ENCODE measurements at places on chromosomes 12 and 14.
A peak's percentile ranks its signal among the peaks of the same experiment; 100 is the strongest.

DNA sequence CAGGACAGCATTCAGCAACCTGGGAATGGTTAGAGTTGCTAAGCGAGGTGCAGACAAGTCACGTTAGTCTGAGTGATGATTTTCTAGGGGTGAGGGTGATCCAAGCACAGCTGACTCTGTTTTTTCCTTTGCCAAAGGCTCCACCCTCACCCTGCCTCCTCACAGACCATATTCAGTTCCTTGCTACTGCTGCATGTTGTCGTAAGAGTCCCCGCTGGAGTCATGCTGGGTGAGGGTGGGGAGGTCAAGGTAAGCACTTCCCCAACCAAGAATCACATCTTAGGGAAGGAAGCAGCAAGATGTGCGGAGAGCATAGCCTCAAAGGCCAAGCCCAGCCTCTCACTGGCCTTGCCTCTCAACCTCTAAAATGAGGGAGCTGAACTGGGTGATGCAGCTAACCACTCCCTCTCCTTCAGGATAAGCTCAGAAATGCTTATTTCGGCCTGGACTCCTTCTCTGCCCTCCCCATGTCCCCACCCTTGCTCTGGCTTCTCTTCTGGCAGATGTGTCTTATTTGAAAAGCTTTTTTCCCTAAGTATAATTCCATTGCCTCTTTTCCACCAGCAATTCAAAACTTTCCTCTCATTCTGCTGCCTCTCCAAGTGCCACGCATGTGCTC is 66.9 kb upstream of the ACTN1 start:
- DNase-seq = no peak

GRCh38 chr12:122107261-122107660 is 28.7 kb downstream of the MLXIP start:
- DNase-seq = peak; percentile 50

DNA sequence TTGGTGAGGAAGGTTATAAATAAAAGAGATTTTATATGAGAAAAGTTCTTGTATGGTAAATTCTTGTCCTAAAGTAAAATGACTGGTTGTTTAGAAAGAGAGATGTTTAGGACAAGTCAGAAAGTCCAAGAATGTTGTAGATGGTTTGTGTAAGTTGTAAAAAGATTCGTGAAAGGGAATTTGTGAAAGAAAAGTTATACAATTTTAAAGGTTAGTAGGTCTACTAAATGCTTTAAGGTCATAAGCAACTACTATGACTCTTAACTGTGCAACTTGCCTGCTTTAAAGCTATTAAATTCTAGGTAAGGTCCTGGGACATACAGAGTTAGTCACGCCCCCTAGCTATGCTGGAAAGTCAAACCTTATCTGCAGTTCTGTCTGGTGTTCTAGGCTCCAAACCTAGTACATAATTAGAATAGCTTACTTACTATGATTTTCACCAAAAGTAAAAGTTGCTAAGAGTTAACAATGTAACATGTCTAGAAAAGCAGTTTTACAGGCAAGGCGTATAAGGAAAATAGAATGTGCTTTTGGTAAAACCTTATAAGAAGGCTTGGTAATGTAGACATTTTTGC is 11.2 kb upstream of the DHRS2 start:
- no peak for DNase-seq

DNA sequence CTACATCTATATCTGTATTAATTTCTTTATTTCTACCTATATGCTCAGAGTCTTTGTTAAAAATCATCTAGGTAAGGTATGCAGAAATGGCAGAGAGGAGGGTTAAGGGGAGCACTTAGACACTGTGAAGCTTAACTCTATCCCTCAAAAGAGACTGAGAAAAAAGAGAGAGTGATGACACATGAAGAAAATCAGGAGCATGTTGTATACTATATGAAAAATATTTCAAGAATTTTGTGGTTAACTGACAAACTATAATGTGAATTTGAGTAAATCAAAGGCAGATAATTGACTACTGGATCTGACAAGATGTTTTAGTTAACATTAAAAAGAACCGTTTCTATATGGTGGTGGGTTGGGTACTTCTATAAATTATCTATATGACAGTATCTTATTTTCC is 1814.2 kb upstream of the SEL1L start:
- DNase-seq = no peak

- peak; percentile 79 for DNase-seq
These were observed 286.7 kb downstream of the ZFP36L1 start for GRCh38 chr14:68506021-68506644.

GRCh38 chr14:69443296-69443805 is 41.2 kb upstream of the PLEKHD1 start:
- DNase-seq = no peak

- DNase-seq = no peak
These were observed 113.2 kb upstream of the HIF1A start for GRCh38 chr14:61581955-61582615.

- no peak for DNase-seq
These were observed 54.1 kb upstream of the GNG2 start for GRCh38 chr14:51806026-51807023.

GRCh38 chr12:27622436-27623195 is 73.6 kb upstream of the REP15 start:
- no peak for DNase-seq

- no peak for DNase-seq
These were observed 67.5 kb downstream of the RTN1 start for GRCh38 chr14:59803052-59803540.

- DNase-seq = no peak
These were observed 201.0 kb downstream of the GXYLT1 start for GRCh38 chr12:41943671-41944070.

DNA sequence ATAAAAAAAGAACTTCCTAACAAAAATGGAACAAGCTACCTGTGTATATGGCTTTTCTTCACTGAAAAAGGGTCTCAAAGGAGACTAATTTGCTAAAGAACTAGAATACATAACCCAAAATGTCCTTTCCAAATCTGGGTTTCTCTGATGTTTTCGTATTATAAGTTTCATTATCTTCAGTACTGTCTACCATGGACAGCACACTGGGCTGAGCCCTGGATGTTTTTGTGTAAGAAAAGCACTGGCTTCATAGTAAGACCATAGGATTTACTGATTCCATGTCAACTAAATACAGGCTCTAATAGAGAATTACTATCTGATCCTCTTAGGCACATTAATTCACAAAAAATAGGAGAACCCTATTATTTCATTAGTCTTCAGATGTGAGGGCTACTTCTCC is 94.3 kb upstream of the GPHB5 start:
- no peak for DNase-seq

DNA sequence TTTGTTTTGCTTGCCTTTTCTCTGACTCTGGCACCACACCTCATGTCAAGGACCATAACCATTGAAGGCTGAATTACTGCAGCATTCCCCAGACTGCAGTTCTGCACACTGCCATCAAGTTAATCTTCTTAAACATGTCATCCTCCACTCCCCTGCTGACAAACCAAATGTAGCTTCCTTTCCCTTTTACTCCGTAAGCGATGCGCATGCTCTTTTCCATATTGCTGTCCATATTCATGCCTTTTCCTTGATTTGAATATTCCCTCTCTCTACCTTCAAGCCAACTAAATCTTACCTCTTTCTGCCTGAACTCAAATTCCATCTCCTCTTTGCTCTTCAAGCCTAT is 13.6 kb downstream of the GPX2 start:
- no peak for DNase-seq

- DNase-seq = no peak
These were observed 99.5 kb downstream of the CALM1 start for GRCh38 chr14:90496379-90496778.

- DNase-seq = peak; percentile 84
These were observed 15.6 kb downstream of the ACVRL1 start for GRCh38 chr12:51922762-51923505.

DNA sequence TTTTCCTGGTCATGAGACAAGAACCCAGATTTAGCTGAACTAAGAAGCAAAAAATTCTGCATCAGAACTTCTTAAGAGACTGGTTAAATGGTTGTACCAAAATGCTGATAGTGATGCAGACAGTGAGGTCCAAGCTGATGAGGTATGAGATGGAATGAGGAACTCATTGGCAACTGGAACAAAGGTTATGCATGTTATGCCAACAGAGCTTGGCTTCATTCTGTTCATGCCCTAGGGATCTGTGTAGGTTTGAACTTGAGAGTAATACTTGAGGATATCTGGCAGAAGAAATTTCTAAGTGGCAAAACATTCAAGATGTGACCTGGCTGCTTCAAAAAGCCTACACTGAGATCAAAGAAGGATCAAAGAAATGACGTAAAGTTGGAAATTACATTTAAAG is 398.0 kb downstream of the FSCB start:
- no peak for DNase-seq

DNA sequence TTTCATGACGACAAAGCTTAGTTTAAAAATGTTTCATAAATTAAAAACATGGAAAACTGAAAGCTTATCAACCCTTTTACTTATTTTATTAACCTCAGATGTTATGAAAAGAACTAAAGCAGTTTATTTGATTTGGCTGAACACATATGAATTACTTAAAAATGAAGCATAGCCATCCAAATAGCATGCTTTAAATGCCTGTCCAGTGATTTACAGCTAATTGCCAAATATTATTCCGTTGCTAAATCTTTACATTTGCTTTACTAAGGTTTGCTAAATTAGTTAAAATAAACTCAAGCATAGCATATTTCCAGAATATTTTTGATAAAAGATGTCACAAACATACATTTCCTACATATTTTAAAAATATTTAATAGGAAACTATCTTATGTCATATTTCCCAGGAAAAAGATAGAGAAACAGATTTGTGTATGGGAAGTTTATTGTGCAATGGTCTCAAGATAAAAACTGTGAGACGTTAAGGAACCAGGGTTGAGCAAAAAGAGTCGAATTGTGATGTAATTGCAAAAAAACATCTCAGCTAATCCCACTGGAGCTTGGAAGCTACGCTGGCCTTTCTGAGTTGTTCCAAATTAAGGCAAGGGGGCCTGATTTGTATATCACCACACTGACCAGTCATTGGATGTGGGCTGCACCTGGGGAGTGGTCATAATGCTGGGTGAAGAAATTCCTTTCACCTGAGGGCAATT is 25.8 kb downstream of the GPR135 start:
- no peak for DNase-seq

DNA sequence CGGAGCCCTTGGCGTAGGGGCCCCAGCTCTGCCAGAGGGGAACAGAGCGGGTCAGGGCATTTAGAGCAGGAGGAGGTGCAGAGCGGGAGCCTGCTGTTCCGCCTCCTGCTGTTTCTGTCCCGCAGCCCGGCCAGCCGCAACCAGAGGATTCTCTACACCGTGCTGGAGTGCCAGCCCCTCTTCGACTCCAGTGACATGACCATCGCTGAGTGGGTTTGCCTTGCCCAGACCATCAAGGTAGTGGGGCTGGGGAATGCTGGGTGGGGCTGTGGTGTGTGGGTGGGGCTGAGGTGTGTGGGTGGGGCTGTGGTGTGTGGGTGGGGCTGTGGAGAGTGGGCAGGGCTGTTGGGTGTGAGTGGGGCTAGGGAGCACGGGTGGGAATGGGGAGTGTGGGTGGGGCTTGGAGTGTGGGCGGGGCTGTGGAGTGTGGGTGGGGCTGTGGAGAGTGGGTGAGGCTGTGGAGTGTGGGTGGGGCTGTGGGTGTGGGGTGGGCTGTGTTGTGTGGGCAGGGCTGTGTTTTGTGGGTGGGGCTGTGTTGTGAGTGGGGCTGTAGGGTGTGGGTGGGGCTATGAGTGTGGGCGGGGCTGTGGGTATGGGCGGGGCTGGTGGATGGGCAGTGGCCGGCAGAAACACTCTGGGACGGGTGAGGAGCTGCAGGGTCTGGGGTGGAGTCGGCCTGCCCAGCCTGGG is 8.0 kb downstream of the ASPG start:
- DNase-seq = no peak

Measured in sigmoid colon (tissue), 7 donors.